ENCODE measurements at places on chromosomes 2 and 18. TPM values are rescaled to one million over a fixed set of nuclear protein-coding genes. Genes with fewer than 3 reads are reported as not detected.

DNA sequence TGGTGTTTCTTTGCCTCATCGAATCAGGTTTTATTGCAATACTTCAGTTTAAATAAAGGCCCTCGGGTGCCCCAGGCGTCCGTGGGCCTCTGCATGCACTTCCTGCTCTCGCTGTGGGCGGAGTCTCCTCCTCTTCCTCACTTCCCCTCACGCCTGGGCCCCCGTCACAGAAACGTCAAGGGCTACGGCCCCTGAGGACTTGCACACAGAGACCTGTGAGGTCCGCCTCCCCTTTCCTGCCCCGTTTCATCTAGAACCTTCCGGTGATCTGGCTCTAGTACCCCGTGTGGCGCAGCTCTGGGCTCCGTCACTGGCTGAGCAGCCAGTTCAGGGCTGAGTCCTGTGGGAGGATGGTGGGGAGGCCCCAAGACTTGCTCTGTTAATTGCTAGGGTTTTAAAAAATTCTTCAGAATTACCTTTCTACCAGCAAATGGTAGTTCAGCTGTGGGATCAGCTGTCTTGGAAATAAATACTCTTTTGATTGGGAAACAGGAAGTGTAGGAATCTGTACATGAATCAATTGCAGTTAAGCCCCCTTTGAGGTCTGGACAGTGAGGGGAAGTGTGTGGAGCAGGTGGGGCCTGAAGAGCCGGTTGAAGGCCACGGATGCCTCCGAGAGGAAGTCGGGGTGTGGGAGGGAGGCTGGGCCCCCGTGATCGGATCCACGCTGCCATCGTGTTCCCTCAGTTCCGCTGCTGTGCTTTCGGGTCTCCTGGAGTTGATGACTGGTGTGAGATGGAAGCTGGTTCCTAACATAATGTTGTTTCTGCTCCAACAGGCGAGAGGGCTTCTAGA is 10.2 kb downstream of the NFATC1 start:
- DNase-seq = no peak

DNA sequence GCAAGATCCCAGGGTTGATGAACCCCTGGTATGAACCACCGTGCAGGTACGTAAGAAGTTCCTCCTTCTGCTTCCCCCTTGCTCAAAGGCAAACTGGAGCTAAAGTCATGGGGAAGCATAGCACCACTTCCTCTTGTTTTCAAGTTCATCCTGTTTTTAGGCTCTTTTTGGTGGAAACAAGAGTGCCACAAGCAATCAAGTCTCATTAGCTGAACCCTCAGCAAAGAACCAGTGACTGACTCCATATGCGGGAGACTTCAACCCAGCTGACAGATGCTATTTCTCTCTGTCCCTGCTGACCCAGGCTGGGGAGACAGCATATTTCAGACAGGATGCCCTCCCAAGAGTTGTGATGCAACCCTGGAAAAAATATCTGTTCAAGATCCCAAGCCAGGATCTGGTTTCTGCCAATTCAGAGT is 47.7 kb downstream of the BCL2 start:
- DNase-seq = no peak

- DNase-seq = no peak
These were observed 15.9 kb downstream of the SCG2 start for GRCh38 chr2:223586261-223586660.

DNA sequence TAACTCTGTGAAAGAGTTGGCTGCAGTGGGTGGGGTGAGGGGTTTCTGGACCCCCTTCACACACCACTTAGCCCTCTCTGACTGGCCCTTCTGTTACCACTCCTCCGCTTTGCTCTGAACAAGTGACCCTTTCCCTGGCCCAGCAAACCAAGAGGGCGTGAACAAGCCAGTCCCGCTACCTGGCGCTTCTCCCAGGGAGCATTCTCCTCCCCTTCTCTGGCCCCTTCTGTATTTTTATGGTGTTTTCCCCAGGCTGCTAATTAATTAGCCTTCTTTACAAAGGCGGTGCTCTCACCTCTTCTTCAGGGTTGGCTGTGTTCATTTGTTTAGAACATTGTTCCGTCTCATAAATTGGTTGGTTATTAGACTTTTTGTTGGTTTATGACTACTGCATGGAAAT is 180.1 kb downstream of the MGAT5 start:
- DNase-seq = no peak

GRCh38 chr2:69926849-69927515 is 12.1 kb downstream of the MXD1 start:
- no peak for DNase-seq

DNA sequence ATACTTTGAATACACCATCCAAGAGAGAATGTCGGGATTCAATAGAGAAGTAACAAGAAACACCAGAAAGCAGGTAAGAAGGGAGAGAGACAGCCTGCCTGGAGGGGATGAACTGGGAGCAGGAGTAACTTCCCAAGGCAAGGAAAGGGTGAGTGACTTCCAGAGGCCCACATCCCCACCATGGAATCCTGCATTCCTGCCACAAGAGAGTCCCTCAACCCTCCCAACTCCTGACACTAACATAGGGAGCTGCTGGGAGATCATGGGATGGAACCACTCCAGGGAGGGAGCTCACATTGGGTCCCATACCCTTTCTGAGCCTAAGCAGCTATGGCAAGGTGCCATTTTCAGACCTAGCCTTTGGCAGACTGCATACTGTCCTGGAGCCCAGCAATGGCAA is 5.5 kb upstream of the TMEM163 start:
- DNase-seq = no peak

DNA sequence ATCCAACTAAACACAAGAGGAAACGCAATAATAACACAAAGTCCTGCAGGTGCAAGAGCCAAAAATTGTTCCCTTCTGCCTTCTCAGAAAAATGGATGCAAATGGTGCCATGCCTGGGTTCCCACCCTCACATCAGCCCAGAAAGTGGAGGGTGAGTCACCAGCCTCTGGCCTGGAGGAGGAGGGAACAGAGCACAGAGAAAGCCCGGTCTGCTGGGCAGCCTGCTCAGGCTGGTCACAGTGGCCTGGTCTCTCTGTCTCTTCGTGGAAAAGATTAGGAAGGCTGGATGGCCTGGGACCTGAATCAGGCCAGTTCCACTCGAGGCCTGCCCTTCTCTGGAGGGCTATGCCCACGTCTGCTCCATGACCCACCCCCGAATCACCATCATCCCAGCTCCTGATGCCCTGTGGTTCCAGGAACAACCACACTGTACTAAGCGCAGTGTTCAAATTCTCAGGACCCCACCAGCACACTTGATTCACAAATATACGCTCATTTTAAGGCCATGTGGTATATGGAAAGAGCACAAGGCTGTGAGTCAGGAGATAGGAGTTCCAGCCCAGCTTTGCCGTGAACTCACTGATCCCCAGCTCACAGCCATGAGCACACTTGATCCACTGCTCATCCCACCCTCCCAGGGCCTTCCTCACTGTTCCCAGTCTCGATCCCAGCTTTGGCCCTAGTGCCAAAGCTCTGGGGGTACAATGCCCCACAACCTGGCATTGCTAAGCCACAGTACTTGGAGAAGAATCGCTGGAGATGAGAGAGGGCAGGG is 82.1 kb downstream of the ZBTB7C start:
- no peak for DNase-seq

DNA sequence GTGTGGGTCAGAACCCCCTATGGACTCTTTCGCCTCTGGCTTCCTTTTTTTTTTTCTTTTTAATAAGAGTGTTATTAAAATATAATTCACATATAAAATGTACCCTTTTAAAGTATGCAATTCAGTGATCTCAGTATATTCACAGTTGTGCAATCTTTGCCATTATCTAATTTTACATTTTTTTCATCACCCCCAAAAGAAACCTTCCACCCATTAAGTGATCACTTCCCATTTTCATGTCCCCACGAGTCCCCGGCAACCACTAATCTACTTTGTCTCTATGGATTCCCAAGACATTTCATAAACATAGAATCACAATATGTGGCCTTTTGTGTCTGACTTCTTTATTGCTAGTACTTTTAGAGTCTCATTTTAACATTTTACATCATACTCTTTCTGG is 38.7 kb upstream of the ANXA4 start:
- DNase-seq = no peak

DNA sequence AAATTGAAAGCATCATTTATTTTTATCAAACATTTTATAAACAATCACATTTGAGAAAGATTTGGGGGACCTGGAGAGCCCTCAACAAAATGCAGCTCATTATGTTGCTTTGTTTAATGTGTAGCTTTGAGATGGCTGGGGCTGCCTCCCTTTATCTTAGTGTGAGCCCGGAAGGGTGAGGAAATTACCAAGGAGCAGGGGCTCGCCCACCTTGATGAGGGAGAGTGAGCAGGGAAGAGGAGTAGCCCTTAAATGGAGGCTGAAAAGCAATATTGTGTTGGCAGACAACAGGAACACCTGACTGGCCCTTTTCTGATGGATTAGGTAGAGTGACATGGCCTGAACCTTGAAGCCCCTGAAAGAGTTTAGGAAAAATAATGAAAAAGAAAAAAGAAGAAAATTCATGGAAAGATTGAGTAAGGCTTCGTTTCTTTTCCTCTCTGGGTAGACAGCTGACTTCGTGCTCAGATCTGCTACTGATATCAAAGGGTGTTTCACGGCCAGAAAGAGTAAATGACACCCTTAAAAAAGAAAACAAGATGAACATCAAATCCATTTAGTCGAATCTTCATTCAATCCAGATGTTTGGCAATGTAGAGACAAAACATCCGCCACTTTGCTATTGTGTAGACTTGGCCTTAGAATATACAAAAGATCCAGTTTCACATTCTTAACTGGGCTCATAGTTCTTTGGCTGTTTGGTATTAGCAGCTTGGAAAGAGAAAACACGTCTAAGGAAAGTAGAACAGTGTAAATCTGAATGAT is 206.5 kb upstream of the TCF4 start:
- no peak for DNase-seq

DNA sequence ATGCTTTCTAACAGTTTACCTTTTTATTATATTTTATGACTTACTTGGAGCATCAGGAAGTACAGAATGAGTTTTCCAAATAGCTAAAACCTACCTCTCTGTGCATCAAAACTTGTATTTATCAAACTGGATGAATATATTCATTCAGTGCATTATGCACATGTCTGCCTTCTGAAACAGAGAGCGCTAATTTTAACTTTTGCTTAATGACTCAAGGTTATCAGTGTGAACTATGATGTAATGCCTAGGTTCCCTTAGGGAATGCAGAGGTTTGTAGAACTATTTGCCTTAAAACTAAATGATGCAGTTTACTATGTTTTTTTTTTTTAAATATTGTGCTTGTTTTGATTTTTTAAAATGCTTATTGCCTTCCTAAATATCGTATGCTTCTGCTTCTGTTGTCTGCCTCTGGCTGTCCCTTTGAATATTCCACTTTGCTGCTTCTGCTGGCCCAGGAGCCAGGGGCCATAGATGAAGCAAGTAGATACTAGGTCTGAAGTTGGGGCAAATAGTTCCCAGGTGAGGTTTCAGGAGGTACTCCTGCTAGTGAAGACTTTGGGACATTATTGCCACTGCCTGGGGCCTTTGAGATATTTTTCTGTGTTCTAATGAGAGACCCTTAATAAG is 16.5 kb downstream of the TMEM178A start:
- DNase-seq = no peak

- DNase-seq = no peak
These were observed 142.6 kb upstream of the LGALSL start for GRCh38 chr2:64311191-64311910.

DNA sequence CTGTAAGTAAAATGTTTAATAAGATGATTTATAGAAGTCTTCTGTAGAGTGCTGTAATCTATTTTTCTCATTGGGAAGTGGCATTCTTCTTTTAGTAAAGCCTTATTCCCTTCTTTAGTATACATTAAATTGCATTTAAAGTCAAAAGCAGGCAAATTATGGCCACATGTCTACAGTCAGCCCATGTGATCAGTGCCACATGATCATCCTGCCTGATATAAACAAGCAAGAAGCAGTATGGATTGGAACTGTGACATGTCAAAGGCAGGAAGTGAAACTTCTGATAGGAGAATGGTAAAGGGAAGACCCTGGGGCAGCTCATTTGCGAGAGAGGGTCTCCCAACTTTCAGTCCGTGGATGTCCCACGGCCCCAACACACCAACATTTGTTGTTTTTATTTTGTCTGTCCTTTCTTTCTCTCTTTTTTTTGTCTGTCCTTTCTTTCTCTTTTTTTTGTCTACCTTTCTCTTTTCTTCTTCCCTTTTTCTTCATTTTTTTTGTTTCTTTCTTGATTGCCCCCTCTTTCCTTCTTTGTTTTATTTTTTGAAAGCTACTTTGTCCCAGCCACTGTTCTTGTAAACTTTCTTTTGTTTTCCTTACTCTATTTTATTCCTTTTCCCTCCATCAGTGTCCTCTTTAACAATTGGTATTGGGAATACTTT is 154.9 kb downstream of the DTNA start:
- no peak for DNase-seq

GRCh38 chr18:45628979-45629958 is 14.0 kb downstream of the SLC14A2 start:
- no peak for DNase-seq

DNA sequence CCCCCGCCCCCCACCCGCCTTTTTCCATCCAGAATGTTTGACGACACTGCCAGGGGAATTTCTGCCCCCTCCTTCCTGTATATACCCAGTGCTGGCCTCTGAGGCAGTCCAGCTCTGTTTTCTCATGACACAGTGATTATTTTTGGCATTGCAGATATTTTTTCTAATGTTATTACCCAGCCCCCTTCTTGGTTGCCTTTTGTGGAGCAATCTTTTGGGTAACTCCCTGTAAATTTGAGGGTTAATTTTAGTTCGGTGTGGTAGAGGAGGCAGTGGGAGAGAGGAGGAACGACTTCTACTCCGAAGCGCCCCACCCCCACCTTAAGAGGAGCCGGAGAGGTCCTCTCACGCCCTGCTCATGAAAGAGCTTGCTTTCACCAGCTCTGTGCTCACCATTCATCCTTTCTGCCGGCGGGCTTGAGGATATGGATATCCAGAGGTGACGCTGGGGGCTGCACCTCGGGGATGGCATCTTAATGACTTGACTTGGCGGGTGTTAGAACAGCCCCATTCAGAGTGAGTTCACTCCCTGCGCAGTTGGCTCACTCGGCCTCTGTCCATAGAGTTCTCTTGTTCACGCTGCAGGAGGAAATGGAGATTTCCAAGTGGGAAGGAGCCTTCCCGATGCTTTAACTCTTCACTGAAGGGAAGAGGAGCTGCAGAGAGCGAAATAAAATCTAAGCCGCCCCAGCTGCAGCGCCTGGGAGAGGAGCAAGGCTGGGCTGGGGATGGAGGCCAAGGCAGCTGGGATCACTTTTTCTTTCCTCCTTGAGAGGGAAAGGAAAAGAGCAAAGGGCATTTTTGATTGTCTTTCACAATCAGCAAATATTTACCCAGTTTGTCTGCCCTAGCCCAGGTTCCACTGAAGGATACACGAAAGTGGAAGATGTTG is 38.4 kb downstream of the EPAS1 start:
- DNase-seq = no peak

- DNase-seq = no peak
These were observed 43.9 kb upstream of the CYTIP start for GRCh38 chr2:157487747-157488146.

The TEX44 gene
- total RNA-seq = not detected

The SPC25 gene
- 20.7 TPM for total RNA-seq

The MDH1B gene
- 4.1 TPM for total RNA-seq

The GPR45 gene
- total RNA-seq = not detected

The POTEI gene
- total RNA-seq = not detected

The OTOS gene
- not detected for total RNA-seq
